ENCODE measurements at places on chromosomes 4 and X.

DNA sequence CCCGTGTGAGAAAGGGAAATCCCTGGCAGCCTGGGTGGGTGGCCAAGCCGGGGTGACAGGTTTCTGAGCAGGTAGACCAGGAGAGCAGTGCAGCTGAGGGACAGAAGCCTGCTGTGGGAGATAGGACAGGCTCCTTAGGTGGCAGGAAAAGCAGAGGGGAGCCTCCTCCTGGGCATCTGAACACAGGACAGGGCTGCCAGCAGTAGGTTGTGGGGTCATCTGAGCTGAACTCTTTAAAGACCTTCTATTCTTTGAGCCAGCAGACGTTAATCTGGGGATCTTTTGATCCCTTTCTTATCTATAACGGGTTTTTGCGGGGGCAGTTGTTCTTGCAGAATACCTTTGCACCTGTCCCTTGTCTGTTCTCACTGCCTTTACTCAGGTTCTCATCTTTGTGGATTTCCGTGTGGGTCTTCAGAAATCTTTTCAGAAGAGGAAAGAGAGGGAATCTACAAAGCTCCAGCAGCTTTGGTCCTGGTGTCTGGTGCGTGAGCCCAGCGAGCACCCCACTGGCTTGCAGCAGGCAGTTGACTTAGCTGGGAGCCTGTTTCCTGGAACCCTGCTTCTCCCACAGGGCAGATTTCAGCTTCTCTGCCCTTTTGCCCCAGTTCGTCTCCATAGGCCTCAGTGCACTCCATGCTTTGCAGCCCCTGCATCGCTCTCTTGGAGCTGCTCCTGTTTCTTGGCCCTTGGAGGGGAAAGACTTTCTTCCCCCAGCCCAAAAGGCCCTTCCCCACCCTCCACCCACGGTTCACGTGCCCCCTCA lies 35.8 kb upstream of the TADA2B start:
- no peak for DNase-seq

GRCh38 chrX:19448077-19448476 lies 67.2 kb downstream of the MAP3K15 start:
- no peak for DNase-seq

DNA sequence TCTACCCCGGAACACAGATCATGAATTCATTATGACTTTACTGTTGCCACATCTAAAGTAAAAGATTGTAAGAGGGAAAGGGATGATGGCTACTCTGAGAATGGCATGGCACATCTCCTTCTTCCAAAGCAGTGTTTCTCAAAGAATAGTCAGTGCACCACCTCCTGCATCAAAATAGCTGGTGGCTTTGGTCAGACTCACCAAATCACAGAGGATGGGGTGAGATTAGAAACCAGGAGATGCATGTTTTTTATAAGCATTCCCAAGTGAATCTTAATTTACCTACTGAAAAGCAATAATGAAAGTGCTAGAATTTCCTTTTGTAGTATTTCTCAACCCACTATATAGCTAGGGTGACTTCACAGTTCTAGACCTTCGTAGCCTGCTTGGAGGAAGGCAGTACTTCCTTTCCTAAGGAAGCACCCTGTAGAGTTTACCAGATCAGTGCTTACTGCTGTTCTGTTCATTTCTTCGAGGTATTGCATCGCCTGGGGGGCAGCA lies 340.8 kb upstream of the KLF3 start:
- no peak for DNase-seq

- no peak for DNase-seq
These were observed 26.0 kb downstream of the CAPN6 start for GRCh38 chrX:111244235-111244750.

DNA sequence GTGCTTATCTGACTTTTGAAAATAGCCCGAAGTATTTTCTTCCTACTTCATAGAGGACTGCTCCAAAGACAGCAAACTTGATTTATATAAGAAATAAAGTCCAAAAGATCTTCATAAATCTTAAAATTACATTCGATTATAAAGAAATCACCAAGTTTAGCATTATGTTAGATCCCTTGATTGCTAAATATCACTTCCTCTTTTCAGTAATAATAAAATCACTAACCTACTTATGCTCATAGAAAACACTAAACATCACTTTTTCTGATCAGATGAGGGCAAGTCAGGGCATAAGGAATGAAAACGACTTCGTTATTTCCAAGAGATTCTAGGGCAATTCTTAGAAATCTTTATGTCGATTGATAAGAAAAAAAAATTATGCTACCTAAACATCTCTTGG lies 32.0 kb downstream of the DYNLT3 start:
- no peak for DNase-seq

DNA sequence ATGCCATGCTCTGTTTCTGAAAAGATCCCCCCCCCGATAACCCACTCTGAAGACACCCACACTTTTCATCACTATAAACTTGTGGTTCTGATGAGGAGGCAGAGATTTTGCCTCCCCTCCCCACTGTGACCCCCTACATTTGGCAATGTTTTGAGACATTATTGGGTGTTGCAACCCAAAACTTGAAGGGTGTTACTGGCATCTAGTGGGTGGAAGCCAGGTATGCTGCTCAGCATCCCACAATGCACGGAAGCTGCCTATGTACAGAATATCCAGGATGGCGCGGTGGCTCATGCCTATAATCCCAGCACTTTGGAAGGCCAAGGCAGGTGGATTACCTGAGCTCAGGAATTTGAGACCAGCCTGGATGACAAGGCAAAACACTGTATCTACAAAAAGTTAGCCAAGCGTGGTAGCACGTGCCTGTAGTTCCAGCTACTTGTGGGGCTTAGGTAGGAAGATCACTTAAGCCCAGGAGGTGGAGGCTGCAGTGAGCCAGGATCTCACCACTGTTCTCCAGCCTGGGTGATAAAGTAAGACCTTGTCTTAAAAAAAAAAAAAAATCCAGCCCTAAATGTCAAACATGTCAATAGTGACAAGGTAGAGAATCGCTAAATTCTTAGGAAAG lies 87.3 kb downstream of the SCD5 start:
- no peak for DNase-seq

DNA sequence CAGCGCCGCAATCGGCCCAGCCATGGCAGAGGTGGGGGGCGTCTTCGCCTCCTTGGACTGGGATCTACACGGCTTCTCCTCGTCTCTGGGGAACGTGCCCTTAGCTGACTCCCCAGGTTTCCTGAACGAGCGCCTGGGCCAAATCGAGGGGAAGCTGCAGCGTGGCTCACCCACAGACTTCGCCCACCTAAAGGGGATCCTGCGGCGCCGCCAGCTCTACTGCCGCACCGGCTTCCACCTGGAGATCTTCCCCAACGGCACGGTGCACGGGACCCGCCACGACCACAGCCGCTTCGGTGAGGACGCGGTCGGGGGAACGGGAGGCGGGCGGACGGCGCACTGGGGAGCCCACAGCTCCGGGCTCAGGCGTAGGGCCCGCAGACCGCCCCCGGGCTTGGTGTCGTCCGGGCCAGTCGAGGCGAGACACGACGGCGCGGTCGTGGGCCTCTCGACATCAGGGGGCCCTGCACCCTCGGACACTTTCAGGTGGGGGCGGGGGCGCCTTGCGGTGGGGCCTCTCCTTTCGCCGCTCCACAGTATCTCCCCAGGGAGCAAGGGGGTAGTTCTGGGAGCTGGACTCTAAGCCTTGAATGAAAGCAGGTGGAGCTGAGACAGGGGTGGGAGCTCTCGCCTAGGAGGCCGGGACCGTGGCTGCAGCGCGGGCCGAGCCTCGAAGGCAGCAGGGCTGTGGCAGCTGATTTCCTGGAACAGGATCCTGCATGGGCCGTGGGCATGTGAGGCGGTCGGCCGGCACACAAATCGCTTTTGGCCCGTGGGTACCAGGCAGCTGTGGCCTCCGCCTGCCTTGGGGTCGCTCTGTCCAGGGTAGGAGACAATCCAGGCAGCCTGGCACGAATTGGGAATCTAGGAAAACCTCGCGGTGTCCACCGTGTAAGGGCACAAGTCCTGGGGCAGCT lies 722 bp downstream of the FGF16 start:
- DNase-seq = no peak

GRCh38 chrX:53476371-53476770 lies 42.2 kb upstream of the HSD17B10 start:
- no peak for DNase-seq

DNA sequence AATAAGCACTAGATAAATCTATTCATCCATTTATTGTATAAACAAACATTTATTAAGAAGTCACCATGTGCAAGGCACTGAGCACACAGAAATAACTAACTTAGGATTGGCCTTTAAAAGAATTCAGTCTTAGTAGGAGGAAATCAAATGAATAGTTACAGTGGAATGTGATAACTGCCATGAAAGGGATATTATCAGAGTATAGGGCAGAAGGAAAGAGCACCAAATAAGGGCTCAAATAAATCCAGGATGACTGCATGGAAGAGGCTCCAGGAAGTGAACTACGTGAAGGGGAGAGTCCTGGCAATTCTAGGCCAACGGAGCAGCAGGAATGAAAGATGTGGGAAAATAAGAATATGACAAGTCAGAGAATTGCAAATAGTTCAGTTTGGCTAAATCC lies 406.0 kb downstream of the INPP4B start:
- DNase-seq = no peak

DNA sequence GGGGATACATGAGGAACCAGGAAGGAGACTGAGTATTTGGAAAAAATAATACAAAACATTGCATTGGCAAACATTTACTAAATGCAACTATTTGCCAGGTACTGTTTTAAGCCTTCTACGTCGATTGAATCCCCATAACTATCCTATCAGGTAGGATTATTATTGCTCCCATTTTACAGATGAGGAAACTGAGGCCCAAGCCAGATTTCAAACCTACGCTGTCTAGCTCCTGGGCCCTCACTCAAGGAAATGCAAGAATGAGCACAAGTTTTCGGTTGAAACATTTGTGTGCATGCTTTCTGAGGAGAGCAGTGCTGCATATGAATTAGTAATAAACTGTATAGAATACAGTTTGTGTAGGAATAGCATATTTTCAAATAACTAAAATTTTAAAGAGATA lies 206.7 kb downstream of the CEP135 start:
- no peak for DNase-seq

GRCh38 chr4:105453550-105454205 lies 20.2 kb downstream of the PPA2 start:
- no peak for DNase-seq

DNA sequence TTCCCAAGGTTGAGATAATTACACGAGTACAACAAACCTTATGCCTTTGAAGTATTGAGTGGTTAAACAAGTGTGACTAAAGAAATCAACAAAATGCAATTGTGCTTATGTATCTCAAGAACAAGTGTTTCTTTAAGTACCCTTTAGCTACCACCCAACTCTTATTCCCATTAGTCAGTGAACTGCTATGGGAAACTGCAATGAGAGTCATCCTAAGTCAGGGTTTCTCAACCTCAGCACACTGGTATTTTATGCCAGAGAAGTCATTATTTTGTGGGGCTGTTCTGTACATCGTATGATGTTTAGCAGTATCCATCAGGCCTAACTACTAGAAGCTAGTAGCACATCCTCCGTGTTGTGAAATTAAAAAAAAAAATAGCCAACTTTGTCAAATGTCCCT lies 549.1 kb upstream of the BOD1L1 start:
- no peak for DNase-seq

DNA sequence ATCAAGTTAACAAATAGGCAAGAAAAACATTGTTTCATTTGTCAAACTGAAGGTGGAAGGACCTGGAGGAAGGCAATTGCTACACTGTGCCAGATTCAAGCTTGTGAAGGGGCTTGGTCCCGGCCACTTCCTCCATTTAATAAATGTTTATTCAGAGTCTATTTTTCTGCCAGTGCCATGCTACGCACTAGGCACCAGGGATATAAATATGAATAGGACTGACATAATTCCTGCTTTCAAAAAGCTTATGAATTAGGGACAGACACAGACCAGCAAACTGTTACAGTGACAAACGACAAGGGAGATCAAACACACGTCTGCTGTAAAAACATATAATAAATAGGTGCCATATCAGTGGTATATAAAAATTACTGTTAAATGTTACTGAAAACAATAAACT lies 571 bp downstream of the TLR6 start:
- no peak for DNase-seq

DNA sequence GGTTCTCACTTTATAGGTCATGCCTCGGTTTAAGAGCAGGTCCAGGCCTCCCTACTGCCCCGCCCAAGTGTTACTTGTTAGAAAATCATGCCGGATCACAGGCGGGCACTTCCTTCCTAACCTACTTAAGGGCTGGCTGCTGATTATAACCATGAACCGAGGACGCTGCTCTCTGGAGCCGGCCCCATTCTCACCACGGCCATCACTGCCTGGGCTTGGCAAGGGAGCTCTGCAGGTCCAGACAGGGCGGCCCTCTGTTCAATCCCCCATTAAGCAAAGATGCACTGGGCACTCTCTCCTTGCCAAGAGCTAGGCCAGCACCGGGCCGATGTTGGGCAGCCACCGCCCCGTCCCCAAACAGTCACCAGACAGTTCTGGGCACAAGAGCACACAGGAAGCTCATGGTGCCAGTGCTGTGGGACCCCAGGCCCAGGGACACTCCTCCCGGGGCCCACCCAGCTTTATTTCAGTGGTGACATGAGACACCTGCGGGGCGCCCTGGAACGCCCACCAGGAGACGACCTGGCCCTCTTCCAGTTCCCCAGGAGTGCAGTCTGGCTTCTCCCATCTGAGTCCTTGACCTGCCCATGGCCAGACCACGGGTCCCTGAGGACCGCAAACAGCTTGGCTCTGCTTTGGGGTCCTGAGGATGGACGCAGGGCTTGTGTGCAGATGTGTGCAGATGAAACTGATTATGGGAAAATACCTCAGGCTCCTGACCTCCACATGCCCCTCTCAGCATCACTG lies 44.0 kb downstream of the ABLIM2 start:
- no peak for DNase-seq

DNA sequence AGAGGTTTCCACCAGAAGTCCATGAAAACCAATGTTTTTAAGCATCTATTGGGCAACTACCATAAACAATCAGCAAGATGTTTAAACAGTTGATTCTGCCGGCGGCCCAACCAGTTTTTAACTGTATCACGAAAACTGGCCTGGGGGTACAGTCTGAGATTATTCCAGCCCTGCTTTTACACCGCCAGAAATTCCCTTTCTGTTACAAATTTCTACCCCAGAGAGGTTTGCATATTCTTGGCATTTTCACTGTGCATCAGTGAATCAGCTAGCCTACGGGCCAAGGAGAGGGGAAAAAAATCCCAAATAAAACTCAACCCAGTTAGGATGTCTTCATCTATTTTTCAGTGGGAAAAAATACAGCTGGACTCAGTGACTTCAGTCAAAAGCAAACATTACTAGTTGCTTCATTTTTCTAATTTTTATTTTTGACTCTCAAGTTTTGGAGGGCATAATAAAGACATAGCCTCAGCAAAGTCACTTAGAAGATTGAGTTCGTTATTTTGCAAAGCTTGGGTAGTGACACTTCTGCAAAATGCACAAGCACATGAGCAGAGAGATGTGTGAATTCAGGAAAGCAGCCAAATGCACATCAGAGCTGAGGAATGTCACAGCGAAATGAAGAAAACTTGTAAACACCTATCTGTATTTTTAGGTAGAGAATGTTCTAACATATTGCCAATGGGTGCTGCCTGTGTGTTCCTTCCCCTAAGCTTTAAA lies 167.8 kb upstream of the GK2 start:
- no peak for DNase-seq

- DNase-seq = no peak
These were observed 1.4 kb downstream of the ZFX start for GRCh38 chrX:24150898-24151297.

- no peak for DNase-seq
These were observed 441.7 kb downstream of the ARAP2 start for GRCh38 chr4:35802644-35803043.
